ENCODE measurements at places on chromosomes 4 and X.

- no peak for DNase-seq
Measured at GRCh38 chrX:67289055-67289499, 254.7 kb upstream of the AR start.

DNA sequence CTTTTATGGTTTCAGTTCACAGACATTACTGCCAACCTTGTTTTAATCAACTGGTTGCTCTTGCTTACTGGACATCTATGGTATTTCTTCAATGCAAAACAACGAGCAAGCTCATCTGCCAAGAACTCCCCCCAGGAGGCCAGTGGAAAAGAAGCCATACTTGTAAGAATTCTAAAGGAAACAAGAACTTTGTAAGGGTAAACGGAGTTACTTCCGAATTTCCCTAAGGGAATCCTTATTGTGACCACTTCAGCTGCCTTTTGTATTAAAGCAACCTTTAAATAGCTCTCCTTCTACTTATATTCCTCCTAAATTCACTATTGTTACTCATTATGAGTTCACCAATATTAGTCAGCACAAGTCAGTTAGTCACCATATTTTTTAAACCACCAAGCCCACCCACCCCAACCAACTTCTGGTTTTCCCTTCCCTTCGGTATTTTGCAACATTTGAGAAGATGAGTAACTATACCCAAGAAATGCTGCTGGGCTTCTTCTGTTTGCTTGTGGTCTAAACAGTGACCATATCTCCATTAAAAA is 602.8 kb upstream of the DIPK2B start:
- DNase-seq, result no peak

DNA sequence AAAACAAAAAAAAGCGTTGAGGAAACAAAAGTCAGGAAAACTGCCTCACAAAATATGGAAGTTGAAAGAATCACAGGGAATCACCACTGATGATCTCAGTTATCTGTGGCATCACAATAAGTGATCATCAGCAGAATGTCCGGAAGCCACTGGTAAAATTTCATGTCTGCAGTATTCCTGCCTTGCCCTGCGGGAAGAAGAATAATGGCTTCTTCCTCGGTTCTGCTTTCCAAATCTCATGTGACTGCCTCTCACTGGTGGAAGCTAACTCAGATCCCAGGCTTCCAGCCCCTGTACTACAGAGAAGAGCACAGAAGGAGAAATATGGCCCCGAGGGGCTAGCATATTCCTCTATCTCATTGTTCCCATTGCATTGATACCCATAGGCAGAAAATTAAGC is 12.7 kb upstream of the ZNF330 start:
- no peak for DNase-seq

GRCh38 chr4:79575709-79576428 is 167.8 kb upstream of the GK2 start:
- no peak for DNase-seq

DNA sequence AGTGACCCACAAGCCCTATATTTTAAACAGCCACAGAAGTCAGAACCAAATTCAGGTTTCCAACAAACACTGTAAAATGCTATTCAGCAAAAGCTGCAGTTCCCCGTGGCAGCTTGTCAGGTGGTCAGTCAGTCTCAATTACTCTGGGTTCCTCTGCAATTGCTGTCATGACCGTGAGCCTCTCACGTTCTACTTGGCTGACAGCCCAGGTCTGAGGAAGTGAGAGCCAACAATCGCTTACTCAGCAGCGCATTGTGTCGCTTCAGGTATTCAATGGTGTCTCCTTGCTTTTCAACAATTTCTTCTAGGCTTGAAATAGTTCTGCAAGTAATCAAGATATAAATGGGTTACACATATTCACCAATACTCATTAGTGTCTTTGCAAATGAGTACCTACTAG is 25.8 kb downstream of the TRIM75 start:
- DNase-seq, result no peak

- DNase-seq, result no peak
Measured at GRCh38 chr4:74114234-74114633, 15.2 kb upstream of the CXCL2 start.

DNA sequence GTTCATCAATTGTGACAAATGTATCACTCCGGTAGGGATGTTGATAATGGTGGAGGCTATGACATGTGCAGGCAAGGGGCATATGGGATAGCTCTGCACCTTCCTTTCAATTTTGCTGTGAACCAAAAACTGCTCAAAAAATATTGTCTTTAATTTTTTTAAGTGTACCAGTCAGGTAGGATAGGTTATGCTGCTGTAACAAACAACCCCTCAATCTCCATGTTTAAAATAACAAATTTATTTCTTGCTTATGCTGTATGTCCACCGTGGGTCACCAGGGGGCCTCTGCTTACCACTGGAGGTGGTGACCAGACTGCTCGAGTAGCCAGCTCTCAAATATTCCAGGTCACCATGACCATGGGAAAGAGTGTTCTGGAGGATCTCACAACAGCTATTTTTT is 23.4 kb upstream of the MSX1 start:
- DNase-seq, result no peak

DNA sequence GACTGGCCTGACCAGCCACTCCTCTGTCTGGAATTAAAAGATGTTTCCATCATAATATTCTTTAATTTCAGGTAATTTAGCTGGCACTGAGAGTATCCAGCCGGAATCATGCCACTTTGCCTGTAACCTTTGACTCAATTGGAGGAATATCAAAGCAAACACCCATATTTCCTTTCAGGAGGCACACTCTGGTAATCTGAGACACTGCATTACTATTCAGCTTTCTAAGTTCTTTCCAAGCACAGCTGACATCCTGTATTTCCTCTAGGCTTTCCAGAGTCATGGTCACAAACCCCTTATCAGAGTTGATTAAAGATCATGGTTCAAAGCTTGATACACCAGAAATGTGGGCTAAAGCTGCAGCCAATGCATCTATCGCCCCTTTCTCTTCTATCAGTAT is 29.3 kb downstream of the INTS12 start:
- no peak for DNase-seq

GRCh38 chr4:138671606-138672084 is 343.9 kb upstream of the NOCT start:
- no peak for DNase-seq

GRCh38 chr4:38455092-38455862 is 208.7 kb upstream of the KLF3 start:
- no peak for DNase-seq

DNA sequence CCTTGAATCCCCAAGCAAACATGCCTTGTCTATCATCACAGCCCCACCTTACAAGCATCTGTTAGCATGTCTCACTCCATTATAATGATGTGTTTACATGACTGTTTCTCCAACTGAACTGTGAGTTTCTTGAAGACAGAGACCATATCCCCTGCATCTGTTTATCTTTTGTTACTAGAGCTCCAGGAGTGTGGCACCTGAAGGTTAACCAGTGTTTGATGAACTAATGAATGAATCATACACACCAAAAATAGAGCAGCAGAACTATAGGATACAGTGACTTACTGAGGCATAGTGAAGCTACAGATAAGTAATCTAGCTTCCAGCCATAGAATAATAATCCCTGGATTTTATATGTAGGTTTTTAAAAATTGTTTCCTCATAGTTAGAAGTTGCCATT is 331.0 kb downstream of the PCDH7 start:
- DNase-seq, result no peak

DNA sequence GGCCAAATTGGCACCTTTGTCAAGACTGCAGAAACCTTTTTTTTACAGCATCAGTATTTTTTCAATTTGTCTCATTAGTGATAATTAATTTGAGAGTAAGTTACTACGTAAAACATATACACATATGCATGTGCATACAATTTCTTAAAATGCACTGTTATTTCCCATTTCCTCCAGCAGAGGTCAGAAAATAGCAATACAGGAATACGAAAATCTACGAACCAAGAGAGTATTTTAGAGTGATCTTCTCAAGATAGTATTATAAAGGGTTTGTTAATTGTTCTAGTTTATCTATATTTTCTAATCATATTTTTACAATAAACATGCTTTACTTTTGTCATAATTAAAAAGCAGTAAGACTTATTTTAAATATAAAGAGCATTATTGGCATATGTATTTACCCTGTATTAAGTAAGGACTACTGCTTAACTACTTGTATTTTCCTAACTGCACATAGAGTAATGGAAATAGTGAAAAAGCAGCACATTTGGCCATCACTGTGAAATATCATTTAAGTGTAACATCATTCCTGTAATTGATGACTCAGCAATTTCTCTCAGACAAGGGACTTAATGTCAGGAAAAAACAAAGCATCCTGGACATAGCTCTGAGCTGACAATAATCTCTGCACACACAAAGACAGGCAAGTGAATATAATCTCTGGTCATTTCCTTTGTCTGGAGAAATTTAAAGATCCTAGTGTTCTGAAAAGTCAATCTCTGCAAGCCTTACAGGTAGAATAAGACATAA is 45.6 kb downstream of the MAOB start:
- no peak for DNase-seq

DNA sequence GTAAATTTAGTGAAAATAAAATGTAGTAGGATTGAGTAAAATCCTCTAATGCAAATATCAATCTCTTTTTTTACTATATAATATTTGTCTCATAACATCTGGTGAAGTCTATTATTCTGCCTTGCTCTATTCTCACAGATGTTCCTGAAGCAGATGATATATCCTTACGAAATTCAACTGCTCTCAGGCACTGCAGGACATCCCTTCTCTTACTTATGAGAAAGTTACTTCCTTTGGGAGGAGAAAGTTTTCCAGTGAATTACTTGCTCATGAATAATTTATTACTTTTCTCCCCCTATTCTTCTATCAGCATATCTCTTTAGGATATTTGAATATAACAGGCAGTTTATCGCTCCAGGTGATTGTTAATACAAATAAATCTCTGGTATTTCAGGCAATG is 75.6 kb upstream of the AGA start:
- DNase-seq, result no peak

- DNase-seq, result no peak
Measured at GRCh38 chr4:118732591-118733330, 47.6 kb downstream of the METTL14 start.

DNA sequence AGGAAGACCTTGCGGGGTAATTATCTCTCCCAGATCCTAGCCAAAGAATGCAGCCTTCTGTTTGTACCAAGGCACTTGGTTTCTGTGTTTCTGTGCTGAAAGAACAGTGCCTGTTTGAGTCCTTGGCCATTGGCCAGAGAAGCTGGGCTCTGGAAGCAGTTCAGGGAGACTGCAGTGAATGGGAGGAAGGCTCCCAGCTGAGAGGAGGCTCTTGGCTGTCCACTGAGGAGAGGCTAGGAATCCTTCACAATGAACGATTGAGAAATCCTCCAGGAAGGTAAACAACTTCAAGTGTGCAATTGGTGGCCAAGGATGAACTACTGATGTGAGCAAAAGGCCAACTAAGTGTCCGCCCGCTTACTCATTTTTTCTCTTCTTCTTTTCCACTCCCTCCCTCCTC is 61.3 kb downstream of the HS3ST1 start:
- DNase-seq, result no peak

DNA sequence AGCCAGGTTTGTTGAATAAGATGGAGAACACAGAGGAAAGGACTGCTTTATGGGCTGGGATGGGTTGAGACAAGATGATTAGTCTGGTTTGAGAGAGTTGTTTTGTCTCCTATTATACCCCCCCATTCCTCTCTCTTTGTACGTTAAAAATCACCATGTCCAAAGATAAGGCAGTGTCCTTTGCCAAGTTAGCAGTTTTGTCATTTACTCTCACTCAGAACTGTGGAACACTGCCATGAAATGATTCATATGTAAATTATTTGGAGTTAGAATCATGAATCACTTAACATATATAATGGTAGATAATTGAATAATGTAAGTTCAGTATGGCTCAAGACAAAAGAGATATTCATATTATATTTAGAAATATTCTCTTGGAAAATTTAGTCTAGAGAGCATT is 151.3 kb downstream of the DCLK2 start:
- no peak for DNase-seq

DNA sequence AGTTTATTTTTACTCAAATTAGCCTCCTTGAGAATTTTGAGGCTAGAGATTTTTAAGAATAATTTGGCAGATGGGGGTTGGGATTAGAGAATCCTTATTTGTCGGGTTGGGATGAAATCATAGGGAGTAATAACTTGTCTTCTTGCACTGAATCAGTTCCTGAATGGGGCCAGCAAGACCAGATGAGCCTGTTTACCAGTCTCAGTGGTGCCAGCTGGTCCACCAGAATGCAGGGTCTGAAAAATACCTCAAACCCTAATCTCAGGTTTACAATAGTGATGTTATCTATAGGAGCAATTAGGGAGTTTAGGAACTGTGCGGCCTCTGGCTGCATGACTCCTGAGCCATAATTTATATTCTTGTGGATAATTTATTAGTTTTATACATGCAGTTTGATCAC is 705.9 kb upstream of the AGA start:
- no peak for DNase-seq

- DNase-seq, result no peak
Measured at GRCh38 chr4:142579443-142579842, 266.7 kb downstream of the INPP4B start.

DNA sequence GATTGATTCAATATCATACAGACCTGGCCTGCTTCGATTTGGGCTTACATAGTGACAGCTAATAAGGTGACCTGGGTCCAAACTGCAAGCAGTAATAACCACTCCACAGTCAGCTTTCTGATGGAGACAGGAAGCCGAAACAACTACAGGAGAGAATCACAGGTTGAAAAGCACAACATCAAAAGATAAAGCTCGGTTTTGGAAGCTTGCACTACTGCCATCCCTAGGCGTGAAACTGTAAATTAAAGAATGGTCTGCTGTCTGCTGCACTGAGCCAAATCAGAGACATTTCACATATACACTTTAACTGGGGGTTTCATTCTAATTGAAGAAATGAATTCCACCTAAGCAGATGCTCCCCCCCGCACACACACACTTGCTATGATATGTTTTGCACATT is 116.3 kb downstream of the DHX15 start:
- no peak for DNase-seq

DNA sequence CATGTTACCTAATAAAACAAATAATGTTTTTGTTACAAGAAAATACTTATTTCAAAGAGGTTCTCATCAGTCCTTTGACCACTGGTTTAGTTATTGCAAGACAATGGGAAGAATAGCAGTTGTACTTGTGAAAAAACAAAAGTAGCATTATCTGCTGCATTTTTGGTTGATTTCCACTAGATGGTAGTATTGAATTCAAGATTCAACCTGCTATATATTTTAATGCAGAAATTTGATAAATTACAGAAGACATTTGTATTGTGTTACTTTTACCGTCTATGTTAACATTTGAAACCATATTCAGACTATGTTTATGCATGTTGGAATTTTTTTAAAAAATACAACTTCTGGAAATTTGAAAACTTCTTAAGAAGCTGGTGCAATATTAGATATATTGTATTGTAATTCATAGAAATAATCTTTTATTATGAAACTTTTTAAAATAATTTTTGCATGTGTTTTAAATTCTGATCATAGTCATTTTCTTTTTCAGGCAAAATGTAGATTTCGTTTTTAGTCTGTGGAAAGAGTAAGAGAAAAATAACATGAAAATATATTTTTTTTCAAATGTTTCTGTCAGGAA is 56.4 kb downstream of the SPCS3 start:
- DNase-seq, result no peak

GRCh38 chr4:162201673-162202072 is 37.9 kb upstream of the FSTL5 start:
- DNase-seq, result no peak

GRCh38 chr4:38867478-38868058 is at the start of gene FAM114A1:
TSS of gene FAM114A1 (plus strand) at chr4:38867806. CDS start at chr4:38878079, 10,273 bp downstream.
- no peak for DNase-seq

GRCh38 chr4:79756140-79756895 is 316.7 kb downstream of the ANTXR2 start:
- DNase-seq, result no peak

GRCh38 chrX:65871671-65872311 is 168.1 kb downstream of the VSIG4 start:
- no peak for DNase-seq

All from stimulated activated CD8-positive, alpha-beta memory T cell treated with anti-CD3 and anti-CD28 coated beads, Interleukin-7, amount 100 ng/mL, for 1 hour (primary cell).